ENCODE measurements at places on chromosomes 1 and 21.

- no peak for DNase-seq
These were observed at the start of gene MFAP2 for GRCh38 chr1:16980473-16981268. MFAP2 (minus strand) TSS chr1:16980620; CDS start chr1:16978273, 2,347 bp downstream.

GRCh38 chr1:14724246-14724645 is 125.8 kb downstream of the KAZN start:
- no peak for DNase-seq

DNA sequence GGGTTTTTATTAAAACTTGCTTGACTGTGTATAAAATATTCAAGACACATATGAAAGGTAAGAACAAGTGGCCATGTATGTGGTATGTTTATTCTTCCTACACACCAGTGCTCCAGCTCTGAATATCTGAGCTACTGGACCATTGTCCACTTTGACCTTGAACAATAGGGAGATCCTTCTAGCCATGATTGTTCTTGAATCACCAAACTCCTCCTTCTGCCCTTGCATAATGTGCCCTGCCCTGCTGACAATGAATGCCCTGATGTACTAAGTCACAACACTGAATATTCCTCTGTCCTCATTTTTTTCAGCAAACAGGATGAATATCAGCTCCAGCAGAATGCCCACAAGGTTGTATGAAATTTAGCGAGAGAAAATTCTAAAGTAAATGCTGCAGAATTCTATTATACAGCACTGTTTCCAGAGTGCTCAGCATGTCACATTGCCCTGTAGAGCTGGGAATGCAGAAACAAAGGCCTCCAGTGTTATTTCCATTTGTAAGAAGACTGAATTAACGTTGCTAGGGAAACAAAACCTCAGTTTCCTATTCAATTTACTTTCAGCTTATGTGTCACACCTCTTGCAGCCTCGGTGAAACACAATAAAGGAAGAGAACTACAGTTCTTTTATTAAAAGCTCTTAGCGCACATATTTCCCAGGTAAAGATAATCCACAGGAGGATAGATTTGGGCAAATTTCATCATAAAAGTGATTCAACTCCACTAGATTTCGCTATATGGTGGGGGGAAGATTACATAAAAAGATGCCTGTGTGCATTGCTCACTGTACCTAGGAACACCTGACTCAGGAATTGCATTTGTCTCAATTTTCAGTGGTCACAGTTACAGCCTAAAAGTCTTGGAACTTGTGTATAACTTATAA is 187.4 kb upstream of the ATP1B1 start:
- no peak for DNase-seq

GRCh38 chr1:117657031-117657430 is 51.2 kb downstream of the TENT5C start:
- no peak for DNase-seq

- DNase-seq = no peak
These were observed 347.1 kb downstream of the AJAP1 start for GRCh38 chr1:5001466-5001865.

DNA sequence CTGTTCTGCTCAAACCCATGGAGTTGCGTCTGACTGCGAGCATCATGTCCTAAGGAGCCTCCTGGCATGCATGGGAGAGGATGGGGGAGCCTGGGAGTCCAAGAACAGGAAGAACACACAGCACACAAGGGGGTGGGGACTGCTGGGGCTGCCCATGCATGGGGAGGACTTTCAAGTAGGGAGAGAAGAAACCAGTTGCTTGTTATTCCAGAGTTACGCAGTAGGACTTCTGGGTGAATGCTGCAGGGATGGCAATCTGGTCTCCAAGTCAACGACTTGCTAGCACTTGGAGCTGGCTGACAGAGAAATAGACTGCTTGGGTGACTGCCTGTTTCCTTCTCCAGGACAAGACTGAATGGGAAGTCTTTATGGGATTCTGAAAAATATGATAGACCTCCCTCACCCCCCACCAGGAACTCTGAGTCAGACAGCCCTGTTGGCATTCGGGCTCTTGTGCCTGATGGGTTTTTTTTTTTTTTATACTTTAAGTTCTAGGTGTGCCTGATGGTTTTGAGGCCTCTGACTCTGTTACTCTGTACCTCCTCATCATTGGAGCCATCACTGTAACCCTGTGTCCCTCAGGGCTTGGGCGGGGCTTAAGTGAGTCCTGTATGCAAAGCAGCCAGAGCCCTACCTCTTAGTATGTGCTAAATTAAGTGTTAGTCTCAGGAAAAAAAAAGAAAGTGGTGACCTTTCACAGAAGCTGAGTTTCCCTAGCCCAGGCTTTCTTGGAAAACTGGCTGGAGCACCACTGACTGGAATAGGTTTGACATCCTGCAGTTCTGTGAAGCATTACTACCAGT is 30.3 kb downstream of the MAP3K21 start:
- DNase-seq = peak; percentile 15

GRCh38 chr1:212838145-212838544 is 9.3 kb downstream of the SPATA45 start:
- DNase-seq = no peak

DNA sequence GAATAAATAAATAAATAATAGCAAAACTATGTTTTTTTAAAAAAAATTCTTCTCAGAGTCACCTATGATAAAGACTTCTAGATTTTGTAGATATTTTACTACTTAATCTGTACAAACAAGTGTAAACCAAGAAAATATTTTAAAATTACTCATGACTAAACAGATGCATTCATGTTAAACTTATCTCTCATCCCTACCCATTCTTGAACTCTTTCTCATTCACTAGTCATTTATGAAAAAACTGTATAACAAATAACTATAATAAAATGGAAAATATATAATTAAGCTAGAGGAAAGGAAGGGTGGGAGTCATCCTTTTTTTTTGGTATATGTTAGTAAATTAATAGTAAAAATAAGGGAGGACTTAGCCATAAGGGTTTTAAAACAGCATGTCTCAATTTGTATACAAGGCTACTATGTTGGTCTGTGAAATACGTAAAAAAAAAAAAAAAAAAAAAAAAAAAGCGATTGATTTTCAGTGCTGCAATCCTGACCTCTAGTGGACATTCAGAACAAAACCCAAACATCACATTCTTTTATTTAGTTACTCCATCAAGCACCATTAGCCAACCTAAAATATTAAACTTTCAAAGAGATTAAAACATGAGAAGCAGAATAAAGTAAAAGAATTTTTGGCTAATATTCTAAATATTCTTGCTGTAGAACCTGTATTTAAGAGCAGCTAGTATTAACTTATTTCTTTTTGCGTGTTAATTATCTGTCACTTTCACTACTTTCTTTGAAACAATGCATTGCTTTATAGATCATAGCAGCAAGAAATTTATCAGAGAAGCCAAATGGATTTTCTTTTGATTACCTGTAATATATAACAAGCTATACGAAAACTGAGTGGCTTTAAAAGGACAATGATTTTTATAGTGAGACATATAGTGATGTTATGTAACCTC is 255.8 kb upstream of the CACYBP start:
- DNase-seq = peak; percentile 73
